ENCODE measurements at places on chromosomes 5 and 9.

DNA sequence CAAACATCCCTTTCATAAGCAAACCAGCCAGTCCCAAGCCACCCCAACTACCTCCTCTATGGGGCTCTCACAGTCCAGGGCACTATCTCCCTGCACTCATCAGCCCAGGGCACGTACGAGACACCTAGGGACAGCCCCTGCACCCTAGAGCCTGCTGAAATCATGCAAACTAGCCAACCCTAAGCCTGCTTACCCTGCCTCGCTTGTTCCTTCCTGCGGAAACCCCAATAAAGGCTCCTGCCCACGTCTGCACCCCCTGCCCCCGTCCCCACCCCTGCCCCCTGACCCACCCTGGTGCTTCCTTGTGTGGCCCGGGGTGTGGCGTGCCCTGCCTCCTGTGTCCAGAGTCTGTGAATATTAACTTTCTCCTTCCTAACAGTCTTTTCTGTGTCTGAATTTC is 135.9 kb downstream of the GADD45G start:
- DNase-seq: no peak

GRCh38 chr9:80522465-80522864 is 950.7 kb downstream of the TLE4 start:
- no peak for DNase-seq

DNA sequence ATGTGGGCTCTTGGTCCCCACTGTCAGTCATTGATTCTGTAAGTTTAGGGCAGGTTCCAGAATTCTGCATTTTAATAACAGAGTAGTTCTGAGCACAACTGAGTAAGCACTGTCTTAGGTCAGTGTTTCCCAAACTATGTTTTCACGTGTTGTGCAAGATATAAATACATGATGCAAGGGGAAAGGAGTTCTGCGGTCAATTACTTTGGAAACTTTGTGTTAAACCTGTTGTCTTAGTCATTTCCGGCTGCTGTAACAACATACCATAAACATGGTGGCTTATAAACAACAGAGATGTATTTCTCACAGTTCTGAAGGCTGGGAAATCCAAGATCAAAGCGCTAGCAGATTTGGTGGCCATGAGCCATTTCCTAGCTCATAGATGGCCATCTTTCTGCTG is 69.8 kb downstream of the EQTN start:
- DNase-seq: peak; percentile 57

DNA sequence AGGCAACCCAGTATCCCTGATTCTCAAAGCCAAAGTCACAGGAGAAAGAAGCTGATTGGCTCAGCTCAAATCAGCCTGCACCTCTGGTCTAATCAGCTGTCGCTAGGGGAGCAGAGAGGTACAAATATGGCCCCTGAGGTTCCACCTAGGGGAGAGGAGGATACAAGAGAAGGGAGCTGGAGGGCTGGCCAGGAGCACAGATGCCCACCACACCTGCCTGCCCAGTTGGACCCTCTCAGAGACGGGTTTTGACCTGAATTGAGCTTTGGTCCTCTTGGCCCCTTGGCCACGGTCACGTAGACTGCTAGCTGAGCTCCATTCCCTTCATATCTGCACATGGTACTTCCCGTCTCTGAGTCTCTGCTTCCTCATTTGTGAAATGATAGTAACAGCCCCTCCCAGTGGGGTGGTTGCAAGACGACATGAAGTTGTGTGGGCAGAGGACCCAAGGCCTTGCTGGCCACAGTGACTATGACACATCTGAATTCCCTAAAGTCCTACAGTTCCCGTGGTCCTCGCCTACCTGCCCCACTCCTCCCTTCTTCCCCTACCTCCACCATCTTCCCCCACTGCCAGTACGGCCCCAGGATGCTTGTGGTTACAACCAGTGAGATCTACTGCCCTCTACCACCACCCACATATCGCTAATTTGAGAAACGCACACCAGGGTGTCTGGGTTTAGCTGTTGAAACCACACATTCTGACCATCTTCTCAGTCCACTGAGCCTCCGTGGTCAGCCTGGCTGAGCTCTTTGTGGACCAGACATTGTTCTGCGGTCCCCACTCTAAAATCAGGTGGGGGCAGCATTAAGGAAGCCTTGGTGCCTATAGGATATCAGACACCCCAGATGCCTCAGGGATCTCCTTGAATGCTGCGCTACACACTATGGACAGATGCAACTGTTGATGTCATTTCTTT is 60.3 kb upstream of the NEK6 start:
- DNase-seq: no peak

DNA sequence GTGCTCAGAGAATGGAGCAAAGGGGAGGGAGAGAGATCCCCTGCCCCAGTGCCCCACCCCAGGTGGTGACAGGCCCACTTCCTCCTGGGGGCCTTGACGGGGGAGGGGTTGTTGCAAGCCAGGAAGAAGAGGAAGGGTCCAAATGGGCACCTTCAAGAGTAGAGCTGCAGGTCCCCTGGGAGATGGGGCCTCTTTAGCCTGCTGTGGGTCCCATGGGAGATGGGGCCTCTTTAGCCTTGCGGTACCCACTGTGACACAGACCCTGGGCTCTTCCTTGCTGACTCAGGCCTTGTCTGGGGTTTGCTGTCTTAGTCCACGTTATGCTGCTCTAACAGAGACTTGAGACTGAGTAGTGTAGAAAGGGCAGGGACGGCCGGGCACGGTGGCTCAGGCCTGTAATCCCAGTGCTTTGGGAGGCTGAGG is 9.6 kb upstream of the TOR4A start:
- no peak for DNase-seq

- no peak for DNase-seq
These were observed 90.9 kb upstream of the GPR151 start for GRCh38 chr5:146606893-146607292.

- DNase-seq: no peak
These were observed 32.6 kb downstream of the SARDH start for GRCh38 chr9:133705576-133705975.

DNA sequence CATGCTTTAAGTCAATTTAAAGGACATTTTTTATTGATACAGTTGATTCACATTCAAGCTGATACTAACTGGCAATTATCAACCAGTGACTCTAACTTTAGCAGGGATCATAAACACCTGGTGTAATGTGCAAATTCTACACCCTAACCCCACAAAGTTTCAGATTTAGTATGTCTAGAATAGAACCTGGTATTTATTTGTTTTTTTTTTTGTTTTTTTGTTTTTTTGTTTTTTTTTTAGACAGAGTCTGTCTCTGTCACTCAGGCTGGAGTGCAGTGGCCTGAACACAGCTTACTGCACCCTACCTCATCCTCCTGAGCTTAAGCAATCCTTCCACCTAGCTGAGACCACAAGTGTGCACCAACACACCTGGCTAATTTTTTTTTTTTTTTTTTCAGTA is 311.2 kb upstream of the SEMA6A start:
- DNase-seq: no peak

GRCh38 chr5:123700624-123701287 is 188.8 kb downstream of the CSNK1G3 start:
- peak; percentile 84 for DNase-seq

DNA sequence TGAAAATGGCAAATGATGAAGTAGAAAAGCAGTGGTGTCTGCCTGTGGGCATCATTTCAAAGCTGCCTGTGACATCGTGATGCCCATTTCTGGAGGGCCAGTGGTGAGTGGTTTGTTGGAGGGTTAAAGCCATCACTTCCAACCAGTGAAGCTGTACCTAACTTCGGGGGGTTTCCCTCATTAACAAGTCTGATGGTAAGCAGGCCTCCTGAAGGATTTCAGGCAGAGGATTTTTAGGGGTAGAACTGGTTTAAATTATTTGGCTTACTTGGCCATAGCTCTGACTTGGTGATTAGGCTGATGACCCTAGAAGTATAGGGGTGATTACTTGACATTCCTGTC is 10.7 kb downstream of the TNFAIP8 start:
- DNase-seq: no peak

DNA sequence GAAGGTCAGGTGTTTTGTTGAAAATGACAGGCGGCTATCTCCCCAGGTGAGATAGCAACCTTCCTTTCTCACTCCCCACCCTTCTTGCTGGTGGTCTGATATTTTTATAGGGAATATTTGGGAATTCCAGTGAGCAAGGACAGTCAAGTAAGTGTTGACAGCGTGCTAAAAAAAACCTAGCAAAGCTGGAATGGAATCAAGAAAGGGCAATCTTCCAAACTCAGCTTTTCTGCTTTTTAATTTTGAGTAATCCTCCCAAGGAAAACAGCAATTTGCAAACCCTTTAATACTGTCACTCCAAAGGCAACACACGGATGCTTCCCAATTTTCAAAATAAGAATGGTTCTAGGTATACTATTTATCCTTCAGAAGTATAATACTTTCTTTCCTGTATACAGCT is 143.7 kb upstream of the PCA3 start:
- no peak for DNase-seq

- DNase-seq: peak; percentile 4
These were observed 61.9 kb downstream of the NSD1 start for GRCh38 chr5:177195307-177195952.

- DNase-seq: peak; percentile 78
These were observed at the start of gene ZNF883 for GRCh38 chr9:113011911-113012381. Gene ZNF883, minus strand, starts transcription at chr9:113012192.

GRCh38 chr9:68973619-68974018 is 40.3 kb downstream of the PRKACG start:
- DNase-seq: no peak

GRCh38 chr5:107990881-107991810 is 320.4 kb upstream of the EFNA5 start:
- no peak for DNase-seq

- no peak for DNase-seq
These were observed at the start of gene ANXA2R for GRCh38 chr5:43040287-43041098. Gene ANXA2R, minus strand, starts transcription at chr5:43040319. Its CDS starts 273 bp downstream, at chr5:43040046.

GRCh38 chr5:81313686-81314085 is 12.3 kb downstream of the ZCCHC9 start:
- no peak for DNase-seq

DNA sequence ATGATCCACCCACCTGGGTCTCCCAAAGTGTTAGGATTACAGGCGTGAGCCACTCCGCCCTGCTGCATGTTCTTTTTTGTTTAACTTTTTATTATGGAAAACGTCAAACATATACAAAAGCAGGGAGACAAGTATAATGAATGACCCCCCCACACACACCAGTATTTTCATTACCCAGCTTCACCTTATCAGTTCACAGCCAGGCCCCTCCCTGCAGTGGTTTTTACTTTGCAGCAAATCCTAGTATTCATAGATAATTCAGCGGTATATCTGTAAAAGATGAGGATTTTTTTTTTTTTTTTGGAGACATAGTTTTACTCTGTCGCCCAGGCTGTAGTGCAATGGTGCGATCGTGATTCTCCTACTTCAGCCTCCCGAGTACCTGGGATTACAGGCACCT is 2.3 kb downstream of the POMT1 start:
- no peak for DNase-seq

DNA sequence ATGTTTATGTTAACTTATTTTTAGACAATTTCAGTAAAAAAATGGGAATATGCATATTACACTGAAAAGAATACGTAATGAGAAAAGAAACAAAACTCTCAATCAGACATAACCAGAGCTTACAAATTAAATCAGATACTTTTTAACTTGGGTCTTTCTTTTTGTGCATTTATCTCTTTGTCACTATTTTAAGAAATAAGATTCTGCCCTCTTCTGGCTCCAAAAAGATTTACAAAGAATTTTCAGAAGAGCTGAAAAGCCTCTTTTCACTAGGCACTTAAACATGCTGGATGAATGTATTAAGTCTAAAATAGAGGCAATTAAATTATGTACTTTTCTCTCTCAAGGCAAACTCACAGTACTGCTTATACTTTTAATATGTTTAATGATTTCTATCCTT is 55.5 kb downstream of the CEP120 start:
- no peak for DNase-seq

DNA sequence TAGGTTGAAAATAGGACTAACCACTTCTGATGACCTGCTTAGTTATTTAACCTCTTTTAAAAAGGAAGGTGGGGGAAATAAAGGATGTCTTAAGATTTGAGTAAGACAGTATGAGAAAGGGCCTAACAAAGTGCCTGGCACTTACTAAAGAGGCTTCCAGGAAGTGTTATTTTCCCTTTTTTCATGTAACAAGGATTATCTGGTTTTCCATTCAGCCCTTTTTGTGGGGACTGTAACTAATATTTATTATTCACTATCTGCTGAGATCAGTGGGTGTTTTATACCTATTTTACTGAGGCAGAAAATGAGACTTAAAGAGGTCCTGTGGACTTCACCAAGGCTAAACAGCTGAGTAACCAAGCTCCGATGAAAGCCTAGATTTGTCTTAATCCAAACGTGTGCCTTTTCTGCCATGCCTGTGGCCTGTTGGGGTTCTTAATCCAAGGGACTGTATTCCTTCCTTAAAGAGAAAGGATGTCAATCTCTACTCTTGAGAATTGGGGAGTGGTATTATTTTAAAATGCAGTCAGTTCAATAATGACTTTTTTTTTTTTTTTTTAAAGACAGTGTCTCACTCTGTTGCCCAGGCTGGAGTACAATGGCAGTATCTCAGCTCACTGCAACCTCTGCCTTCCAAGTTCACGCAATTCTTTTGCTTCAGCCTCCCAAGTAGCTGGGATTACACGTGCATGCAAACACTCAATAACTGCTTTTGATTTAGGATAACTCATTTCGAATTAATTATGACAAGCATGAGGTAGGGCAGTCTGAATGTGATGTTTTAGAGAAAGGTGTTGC is 6.5 kb downstream of the JMY start:
- DNase-seq: no peak

DNA sequence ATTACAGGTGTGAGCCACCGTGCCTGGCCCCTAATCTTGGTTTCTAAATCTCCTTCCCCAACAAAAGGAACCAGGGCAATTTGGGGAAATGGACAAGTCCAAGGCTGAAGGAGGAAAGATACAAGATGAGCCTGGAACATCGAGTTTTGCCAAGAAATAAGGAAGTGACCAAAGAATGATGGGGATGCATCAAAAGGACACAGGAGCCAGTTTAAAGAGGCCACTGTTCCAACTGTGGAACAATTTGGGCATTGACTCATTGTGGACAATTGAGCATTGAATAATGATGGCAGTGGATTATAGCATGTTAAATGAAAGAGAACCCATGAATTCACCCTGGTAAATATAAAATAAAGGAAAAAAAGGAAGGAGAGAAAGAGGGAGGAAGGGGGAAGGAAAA is 47.5 kb downstream of the DUSP1 start:
- no peak for DNase-seq

- no peak for DNase-seq
These were observed 147.2 kb upstream of the LHFPL2 start for GRCh38 chr5:78795757-78796156.

- DNase-seq: no peak
These were observed 64.9 kb downstream of the RALGPS1 start for GRCh38 chr9:126979461-126979860.

All from urothelium cell line (cell line).